A549 treated with ZK216348 at 1 μM for 4 hours (cell line): ENCODE measurements at places on chromosomes 16 and 17. TPM values are rescaled to one million over a fixed set of nuclear protein-coding genes. Genes with fewer than 3 reads are reported as not detected.

ABCA10 gene
- total RNA-seq = 0.05 to 0.37 TPM (median 0.12 TPM) in 5 replicates

BPTF gene
- 29.9 to 46.2 TPM (median 37.8 TPM) in 5 replicates for total RNA-seq

JUP gene
- total RNA-seq = 60.0 to 143 TPM (median 119 TPM) in 5 replicates

PPP1R27 gene
- 0.15 TPM in 1 of 5 replicates, not detected in the others for total RNA-seq

ST6GALNAC2 gene
- total RNA-seq = 0.21 to 0.98 TPM (median 0.60 TPM) in 5 replicates

ICAM2 gene
- total RNA-seq = not detected in 5 replicates

GSE1 gene
- 18.2 to 26.3 TPM (median 21.3 TPM) in 5 replicates for total RNA-seq

SLC16A5 gene
- 16.8 to 35.9 TPM (median 29.7 TPM) in 5 replicates for total RNA-seq

IL34 gene
- total RNA-seq = 0.32 to 0.83 TPM (median 0.43 TPM) in 4 of 5 replicates, not detected in the other

CPHXL2 gene
- not detected in 5 replicates for total RNA-seq

MAPT gene
- total RNA-seq = 1.0 to 2.5 TPM (median 1.7 TPM) in 5 replicates

SLFN13 gene
- total RNA-seq = 2.2 to 5.8 TPM (median 5.0 TPM) in 5 replicates

FLOT2 gene
- total RNA-seq = 68.0 to 96.9 TPM (median 85.9 TPM) in 5 replicates

RNF227 gene
- total RNA-seq = 0.99 to 1.7 TPM (median 1.3 TPM) in 5 replicates

APOH gene
- total RNA-seq = 3.9 to 5.8 TPM (median 4.8 TPM) in 5 replicates

BRCA1 gene
- total RNA-seq = 25.7 to 31.2 TPM (median 28.2 TPM) in 5 replicates

NEUROD2 gene
- 0.18 TPM in 1 of 5 replicates, not detected in the others for total RNA-seq

FBXL19 gene
- 8.6 to 23.7 TPM (median 22.0 TPM) in 5 replicates for total RNA-seq

ASGR2 gene
- 0.17 TPM in 1 of 5 replicates, not detected in the others for total RNA-seq

MMP28 gene
- 2.7 to 8.4 TPM (median 7.1 TPM) in 5 replicates for total RNA-seq

CHMP6 gene
- total RNA-seq = 29.1 to 38.1 TPM (median 32.9 TPM) in 5 replicates

KCTD19 gene
- 0.06 to 0.45 TPM in 2 of 5 replicates, not detected in the others for total RNA-seq

TRPV2 gene
- total RNA-seq = 0.13 to 0.86 TPM (median 0.40 TPM) in 4 of 5 replicates, not detected in the other

CASKIN2 gene
- total RNA-seq = 7.2 to 12.1 TPM (median 11.0 TPM) in 5 replicates

SCGB1C2 gene
- total RNA-seq = not detected in 5 replicates

C16orf89 gene
- total RNA-seq = not detected in 5 replicates

KRTAP1-1 gene
- not detected in 5 replicates for total RNA-seq

UBB gene
- 2,012 to 2,370 TPM (median 2,162 TPM) in 5 replicates for total RNA-seq

PHKB gene
- 28.4 to 35.7 TPM (median 30.5 TPM) in 5 replicates for total RNA-seq

RAB11FIP4 gene
- total RNA-seq = 1.2 to 1.9 TPM (median 1.6 TPM) in 5 replicates

RAMP2 gene
- total RNA-seq = 0.74 to 1.3 TPM (median 0.88 TPM) in 4 of 5 replicates, not detected in the other
